Ascending aorta (tissue), 2 donors: ENCODE measurements at places on chromosomes 7 and 10.

DNA sequence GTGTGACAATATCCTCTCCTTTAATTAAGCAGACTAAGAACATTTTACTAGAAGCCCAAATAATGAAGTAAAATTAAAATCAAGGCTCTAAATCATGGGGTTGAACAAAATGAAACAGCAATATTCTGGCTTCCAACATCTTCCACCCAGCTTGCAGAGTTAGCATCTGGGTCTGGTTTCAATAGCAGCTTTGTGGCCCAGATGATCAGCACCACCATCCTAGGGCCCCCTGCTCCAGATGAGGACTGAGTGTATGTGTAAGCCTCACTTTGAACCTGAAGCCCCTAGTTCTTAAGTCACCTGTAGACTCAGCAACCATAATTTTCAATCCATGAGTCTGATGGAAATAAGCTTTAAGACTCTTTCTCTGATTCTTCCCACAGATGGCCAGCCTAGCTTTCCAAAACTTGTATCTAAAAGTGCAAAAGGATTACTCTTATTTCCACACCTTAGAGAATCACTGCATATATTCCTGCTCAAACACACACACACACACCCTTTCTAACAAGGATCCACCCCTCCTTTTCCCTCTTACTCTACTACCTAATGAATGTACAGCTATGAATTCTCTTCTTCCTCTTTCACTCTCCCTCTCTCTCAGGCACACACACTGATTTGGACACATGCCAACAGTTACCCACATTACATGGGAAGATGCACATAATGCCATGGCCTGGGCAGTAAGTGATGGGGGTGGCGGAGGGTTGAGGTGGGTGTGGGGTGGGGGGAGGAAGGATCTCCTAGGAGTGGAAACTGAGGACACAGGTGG is 3.5 kb downstream of the DENND11 start:
- DNase-seq, result no peak

DNA sequence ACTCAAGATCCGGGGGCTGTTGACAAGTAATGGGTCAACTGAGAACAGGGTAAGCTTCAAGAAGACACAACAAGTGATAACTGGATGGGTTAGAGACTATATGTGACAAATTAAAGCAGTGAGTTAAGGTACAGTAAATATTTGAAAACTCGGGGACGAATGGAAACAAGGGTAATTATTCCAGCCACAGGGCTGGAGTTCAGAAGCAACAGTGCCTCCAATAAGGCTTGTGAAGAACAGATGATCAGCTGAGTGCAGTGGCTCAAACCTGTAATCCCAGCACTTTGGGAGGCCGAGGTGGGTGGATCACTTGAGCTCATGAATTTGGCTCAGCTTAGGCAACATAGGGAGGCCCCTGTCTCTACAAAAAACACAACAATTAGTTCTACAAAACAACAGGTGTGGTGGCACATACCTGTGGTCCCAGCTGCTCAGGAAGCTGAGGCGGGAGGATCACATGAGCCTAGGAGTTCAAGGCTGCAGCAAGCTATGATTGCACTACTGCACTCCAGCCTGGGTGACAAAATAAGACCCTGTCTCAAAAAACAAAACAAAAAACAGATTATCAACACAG is 20.5 kb upstream of the DLD start:
- no peak for DNase-seq

- no peak for DNase-seq
Measured at GRCh38 chr7:16810112-16810511, 5.3 kb upstream of the AGR2 start.

- no peak for DNase-seq
Measured at GRCh38 chr7:137839903-137840779, 6.6 kb downstream of the DGKI start.

GRCh38 chr7:31203551-31203950 is 137.0 kb downstream of the NEUROD6 start:
- no peak for DNase-seq
